ENCODE measurements at places on chromosomes 6 and 20.

GRCh38 chr6:6760002-6760401 is 171.5 kb downstream of the LY86 start:
- no peak for DNase-seq

DNA sequence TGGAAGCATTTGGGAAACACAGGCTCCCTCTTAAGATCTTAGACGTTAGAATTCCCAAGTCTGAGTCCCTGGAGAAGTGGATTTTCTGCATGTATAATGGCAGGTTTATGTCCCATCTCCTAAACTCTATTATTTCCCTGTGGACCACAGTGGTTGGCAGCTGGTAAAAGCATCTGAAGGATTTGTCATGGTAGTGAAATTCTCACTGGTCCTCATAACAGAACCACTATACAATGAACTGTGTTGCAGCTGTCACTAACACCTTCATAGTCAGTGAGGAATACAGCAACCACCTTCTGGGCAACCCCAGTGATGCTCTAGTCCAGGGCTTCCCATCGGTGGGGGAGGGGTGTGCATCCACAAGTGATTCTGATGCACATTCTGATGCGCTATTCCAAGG is 396.9 kb downstream of the ZFAND3 start:
- no peak for DNase-seq

- peak; percentile 60 for DNase-seq
These were observed 50.2 kb upstream of the SIRPG start for GRCh38 chr20:1707588-1708449.

DNA sequence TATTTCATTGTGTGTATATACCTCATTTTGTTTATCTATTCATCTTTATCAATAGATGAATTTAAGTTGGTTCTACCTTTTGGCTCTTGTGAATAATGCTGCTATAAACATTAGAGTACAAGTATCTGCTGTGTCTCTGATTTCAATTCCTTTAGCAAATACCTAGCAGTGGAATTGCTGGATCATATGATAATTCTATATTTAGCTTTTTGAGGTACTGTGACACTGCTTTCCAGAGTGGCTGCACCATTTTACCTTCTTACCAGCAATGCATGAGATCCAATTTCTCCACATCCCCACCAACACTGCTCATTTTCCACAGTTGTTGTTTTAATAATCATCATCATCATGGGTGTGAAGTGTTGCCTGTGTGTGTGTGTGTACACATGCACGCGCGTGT is 182.3 kb downstream of the MBOAT1 start:
- no peak for DNase-seq

- peak; percentile 73 for DNase-seq
These were observed 2.7 kb upstream of the MICA start for GRCh38 chr6:31400467-31401289.

DNA sequence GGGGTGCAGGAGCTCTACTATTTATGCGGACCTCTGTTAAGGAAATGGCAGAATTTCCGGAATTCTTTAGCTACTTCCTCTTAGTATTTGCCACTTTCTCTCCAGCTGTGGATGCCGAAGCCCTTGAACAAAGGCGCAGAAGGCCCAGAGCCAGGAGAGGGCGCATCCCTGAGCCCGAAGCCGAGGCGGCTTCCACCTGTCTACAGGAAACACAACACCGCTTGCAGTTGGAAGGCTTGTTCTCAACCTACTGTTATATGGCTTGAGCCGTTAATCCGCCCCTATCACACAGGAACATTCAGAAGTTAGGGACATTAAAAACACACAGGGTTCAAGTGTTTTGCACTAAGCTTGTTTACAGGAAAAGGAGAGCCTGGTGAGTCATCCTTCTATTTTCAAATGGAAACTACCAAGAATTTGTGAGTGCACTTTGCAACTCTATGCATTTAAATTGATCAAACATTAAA is 417.1 kb downstream of the BCKDHB start:
- peak; percentile 23 for DNase-seq

DNA sequence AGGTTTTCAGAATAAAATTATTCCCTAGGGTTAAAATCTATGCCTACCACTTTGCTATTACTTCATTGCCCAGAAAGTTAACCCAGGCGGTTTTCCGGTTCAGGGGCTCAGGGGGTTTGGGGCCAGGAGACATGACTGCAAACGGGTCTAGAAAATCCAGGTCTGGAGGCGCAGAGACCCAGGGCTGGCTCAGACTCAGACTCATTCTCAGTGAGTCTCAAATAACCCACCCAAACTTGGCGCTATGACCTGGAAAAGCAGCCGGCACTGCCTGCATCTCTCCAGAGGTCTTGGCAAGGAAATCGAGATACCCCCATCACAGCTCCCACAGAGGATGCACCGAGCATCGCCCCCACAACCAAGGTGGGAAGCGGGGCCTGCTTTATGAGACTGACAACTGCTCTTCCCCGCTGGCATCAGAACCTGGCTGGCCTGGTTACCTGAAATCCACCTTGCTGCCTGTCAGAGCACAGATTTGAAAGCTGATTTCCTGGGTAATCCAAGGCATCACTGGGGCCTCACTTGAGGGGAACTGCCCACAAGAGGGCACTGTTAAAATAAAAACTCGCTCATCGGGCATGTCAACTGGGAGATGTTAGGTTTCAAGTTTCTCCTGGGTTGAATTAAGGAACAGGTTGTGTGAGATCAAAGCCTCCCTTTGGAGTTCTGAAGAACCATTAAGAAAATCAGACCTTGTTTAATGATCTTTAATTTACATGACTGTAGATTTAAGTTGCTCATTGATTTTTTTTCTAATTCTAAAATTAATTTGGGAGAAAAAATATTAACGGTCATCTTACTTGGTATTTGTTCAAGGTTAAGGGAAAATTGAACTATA is 55.1 kb downstream of the KIF16B start:
- peak; percentile 58 for DNase-seq

GRCh38 chr6:157629220-157629619 is 193.8 kb upstream of the SNX9 start:
- DNase-seq: no peak

DNA sequence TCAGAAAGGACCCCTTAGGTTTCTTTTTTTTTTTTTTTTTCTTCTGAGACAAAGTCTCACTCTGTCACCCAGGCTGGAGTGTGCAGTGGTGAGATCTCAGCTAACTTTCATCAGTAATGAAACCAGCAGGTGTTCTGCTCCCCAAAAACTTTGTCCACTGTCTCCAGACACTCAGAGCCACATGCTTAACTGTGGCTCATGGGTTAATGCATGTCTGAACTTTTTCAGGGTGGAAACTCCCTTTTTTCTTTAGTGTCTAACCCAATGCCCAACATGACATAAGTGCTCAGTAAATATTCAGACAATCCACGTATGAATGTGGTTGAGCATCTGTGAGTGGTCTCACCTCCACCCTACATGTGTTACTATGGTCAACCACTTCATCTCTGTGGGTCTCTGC is 45.4 kb downstream of the MYB start:
- no peak for DNase-seq

DNA sequence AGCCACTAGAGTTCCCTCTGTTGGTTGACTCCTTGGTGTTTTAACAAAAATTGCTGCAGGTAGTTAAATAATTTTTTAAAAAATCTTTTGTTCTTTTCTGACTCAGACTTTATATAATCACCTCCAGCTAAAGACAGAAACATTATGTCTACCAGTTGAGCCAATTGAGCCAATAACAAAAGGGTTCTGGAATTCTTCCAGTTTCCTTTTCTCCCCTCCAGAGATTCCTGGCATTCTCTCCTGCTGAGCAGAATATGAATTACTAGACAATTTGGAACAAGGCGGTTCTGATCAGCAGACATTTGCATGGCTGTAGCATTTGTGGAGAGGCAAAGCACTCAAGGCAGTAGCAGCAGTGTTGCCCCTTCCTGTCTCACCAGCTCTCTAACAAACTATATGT is 144.0 kb upstream of the SLC35B3 start:
- no peak for DNase-seq

- peak; percentile 97 for DNase-seq
These were observed 317.6 kb downstream of the CLIC5 start for GRCh38 chr6:45698046-45698445.

- DNase-seq: peak; percentile 45
These were observed at the start of gene PRSS35 for GRCh38 chr6:83511901-83512681. Gene PRSS35 (plus strand): TSS chr6:83512534. CDS start chr6:83523442, 10,908 bp downstream.

- no peak for DNase-seq
These were observed 2.0 kb downstream of the XKR7 start for GRCh38 chr20:31969991-31970390.

DNA sequence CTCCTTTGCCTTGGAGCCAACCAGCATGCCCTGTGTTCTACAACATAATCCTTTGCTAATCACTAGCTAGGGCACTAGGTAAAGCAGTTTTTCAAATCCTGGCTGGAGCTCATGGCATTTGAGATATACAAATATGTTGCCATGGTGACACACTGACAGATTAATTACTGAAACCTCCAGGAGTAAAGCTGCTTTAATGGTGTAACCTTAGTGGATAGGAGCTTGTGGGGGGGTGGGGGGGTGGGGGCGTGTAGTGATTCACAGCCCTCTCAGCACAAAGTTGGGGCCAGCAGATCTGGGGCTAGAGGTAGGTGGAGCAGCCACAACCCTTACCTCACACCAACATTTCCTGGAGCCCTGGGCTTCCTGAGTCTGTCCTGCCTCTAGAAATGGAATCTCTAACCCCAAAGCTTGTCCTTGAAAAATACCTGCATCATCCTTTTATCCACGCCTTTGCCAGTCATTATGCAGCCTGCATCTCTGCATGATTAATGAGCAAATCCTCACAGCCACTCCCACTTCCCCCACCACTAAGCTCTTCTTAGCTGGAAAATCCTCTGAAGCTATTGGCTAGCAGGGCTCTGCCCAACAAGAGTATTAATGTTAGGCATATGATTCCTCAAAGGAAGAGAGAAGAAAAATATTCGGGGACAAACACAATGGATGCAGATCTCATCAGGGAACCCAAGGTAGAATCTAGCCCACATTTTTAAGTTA is 84.5 kb upstream of the PRND start:
- DNase-seq: peak; percentile 59

- DNase-seq: no peak
These were observed 1.9 kb downstream of the FBXO9 start for GRCh38 chr6:53066874-53067706.

DNA sequence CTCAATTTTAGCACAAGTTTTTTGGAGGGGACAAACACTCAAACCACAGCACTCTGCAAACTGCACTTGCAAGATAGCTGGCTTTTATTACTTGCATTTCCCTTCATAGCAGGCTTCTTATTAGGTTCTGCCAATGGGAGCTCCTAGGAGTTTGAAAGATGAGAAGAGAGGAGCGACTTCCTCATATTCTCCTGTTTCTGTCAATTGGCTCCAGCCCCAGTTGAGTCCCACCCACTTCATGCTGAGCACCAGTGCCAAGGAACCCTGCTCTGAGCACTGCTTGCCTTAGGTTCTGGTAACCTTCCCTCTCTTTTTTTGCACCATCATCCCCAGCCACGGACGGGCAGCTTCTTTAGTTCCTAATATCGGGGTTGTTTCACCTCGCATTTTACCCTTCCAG is 67.9 kb downstream of the PSMB1 start:
- peak; percentile 63 for DNase-seq

DNA sequence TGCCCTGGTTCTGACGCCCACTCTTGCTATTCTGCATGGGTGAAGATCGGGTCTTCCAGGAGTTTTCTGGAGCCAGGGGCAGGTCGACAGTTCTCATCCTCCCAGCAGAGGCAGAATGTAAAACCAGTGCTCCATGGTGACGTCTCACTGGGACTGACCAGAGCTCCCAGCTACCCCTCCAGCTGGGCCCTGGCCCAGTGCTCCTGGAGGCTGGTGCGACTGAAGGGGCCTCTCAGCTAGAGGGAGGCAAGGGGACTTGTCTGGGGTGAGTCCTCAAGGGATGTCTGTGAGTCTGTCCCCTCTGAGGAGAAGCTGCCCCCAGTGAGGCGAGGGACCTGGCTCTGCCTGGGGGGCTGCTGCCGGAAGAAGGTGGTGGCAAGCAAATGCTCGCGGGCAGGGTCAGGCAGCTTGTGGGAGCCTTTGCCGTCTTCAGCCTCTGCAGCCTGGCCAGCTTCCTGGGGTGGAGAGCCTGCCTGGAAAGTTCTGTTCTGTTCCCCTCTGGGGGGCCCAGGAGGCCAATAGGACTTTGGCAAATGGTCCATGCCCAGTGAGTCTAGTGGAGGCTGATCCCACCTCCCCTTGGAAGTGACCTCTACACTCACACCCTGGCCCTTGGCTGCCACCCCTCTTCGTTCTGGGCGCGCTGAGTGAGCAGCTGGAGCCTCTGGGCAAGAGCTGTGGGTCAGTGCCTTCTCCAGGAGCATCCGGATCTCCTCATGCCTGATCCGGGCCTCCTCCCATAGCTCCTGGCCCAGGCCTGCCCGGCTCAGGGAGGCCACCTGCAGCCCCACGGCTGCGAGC is 47.5 kb downstream of the KIAA1755 start:
- no peak for DNase-seq

DNA sequence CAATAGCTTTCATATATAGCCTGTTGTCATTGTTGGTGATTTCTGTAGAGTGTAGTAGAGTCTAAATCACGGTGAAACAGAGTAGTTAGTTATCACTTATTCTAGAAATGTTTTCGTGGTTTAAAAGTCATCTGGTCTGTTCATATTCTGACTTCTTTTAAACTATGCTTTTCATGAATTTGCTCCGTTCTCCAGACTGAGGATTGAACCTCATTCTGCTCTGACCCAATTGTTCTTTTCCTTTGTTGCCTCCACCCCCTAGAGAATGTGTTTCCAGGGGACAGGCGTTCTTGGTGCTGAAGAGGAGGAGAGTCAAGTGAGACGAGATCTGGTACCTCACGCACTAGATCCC is 748 bp upstream of the ZNF292 start:
- no peak for DNase-seq

- no peak for DNase-seq
These were observed 119.2 kb downstream of the SLX4IP start for GRCh38 chr20:10554285-10554684.

DNA sequence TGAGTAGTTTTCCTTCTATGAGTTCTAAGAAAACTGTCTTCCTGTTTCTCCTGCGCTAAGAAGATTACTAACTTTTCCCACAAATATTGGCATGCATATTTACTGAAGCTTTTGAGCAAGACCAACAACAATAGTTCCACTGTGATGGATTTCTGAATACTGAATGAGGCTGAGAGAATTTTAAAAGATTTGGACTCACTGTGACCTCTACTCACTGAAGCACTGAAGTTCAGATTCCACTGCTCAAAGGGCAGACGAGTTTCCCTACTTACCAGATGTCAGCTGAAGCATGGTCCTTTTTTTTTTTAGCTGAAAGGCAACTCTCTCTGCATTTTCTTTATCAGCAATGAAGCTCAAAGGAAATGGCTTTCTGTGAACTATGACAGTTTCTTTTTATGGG is 718.5 kb downstream of the RFPL4B start:
- peak; percentile 88 for DNase-seq

- no peak for DNase-seq
These were observed 62.5 kb upstream of the PTGIS start for GRCh38 chr20:49630396-49630951.

Measured in RPMI7951 (cell line).